ENCODE measurements at places on chromosomes 6 and 20.

- no peak for DNase-seq
Observed at GRCh38 chr20:33600414-33600813, 61.7 kb upstream of the C20orf144 start.

- no peak for DNase-seq
Observed at GRCh38 chr20:63696628-63697356, at the start of gene TNFRSF6B. Gene TNFRSF6B, plus strand, starts transcription at chr20:63696652. Its CDS starts 116 bp downstream, at chr20:63696768.

- DNase-seq: no peak
Observed at GRCh38 chr20:15339264-15339663, 1001.9 kb upstream of the FLRT3 start.

DNA sequence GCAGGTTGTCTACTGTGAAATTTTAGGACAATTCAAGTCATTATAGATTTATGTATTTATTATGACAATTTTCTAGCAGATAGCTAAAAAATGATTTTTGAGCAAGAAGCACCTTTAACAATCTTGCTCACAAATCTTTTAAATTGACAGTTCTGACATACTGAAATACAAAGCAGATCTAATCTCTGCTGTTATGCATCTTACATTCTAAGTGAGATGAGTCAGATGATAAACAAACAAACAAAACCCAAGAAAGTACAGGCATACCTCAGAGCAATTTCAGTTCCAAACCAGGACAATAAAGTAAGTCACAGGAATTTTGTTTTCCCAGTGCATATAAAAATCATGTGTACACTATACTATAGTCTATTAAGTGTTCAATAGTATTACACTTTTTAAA is 430.7 kb upstream of the PTCHD4 start:
- DNase-seq: no peak

GRCh38 chr6:157822245-157823000 is 623 bp upstream of the SNX9 start:
- no peak for DNase-seq

DNA sequence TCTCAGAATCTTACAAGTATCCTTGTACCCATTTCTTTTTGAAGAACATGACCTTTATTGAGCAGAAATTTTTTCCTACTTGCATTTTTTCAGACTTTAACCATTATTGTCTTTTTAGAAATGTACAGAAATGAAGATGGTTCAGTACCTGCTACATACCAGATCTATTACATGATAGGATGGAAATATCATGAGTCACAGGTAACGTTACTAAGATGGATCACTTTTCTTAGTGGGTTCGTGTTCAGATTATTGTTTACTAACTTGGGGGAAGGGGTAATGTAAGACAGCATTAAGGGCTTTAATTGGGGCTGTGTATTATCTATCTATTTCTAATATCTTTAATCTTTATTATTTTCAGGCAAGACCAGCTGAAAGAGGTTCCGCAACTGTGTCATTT is 31.9 kb downstream of the NDUFAF5 start:
- no peak for DNase-seq

GRCh38 chr6:21636876-21637275 is 43.3 kb downstream of the SOX4 start:
- DNase-seq: no peak

DNA sequence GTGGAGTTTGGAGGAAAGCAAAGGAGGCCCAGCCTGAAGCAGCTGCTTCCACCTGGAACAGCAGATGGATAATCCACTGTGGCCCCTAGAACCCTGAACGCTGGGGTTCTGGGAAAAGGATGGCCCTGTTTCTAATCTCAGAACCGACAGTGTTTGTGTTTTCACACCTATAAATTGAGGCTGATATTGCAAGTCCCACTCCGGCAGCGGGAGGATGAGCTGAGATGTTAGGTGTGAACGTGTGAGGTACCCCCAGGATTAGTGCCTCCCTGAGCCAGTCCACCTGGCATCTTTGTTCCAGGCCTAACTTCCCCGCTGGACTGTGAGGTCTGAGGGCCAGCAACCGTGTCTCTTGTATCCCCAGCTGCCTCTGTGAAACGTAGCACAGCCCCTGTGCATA is 7.8 kb upstream of the CDH4 start:
- DNase-seq: no peak

DNA sequence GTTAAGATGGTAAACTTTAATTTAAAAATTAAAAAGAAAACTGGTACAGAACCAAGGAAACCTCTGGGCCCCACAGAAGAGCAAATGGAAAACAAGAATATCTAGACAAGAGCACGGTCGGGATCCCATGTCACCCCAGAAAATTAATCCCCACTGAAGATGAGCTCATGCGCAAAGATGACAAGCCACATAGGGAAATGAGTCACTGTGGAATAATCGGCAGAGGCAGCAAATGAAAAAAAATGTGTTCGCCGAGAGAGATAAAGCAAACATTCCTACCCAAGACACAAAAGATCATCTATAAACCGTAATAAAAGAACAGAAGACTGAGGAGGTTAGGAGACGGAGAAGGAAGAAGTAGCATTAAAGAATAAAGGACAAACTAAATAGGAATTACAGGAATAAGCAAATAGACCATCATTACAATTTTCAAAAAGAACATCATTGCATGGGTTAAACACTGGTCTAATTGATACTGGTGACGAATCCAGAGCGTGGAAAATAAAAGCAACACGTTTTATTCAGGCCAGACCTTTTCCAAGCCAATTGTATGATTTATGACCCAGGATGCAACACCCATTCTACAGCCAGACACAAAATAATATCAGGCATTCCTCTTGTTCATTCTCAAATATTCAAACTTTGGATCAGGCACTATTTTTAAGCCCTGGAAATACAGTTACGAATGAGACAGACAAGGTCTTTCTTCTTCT is 138.0 kb upstream of the ARID1B start:
- DNase-seq: no peak

GRCh38 chr6:170291271-170292110 is 613 bp upstream of the DLL1 start:
- DNase-seq: no peak

DNA sequence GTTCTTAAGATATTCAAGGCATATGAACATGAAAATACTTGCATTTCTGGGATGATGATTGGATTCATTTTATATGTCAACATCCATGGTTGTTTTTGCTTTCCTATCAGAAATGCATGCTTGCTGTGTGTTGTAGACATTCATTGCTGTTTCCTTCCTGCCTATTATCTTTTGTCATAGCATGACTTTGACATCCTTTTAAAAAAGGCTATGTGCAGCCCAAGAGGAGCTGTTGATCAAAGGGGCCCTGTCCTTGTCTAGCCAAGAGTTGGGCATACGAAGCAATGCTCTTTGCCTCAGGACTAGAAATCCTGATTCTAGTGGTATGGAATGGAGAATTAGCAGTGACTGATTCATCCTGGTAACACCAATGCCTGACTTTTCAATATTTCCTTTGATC is 143.1 kb downstream of the RNF144B start:
- DNase-seq: no peak

GRCh38 chr20:1324598-1325172 is 4.3 kb downstream of the SDCBP2 start:
- DNase-seq: peak; percentile 67

DNA sequence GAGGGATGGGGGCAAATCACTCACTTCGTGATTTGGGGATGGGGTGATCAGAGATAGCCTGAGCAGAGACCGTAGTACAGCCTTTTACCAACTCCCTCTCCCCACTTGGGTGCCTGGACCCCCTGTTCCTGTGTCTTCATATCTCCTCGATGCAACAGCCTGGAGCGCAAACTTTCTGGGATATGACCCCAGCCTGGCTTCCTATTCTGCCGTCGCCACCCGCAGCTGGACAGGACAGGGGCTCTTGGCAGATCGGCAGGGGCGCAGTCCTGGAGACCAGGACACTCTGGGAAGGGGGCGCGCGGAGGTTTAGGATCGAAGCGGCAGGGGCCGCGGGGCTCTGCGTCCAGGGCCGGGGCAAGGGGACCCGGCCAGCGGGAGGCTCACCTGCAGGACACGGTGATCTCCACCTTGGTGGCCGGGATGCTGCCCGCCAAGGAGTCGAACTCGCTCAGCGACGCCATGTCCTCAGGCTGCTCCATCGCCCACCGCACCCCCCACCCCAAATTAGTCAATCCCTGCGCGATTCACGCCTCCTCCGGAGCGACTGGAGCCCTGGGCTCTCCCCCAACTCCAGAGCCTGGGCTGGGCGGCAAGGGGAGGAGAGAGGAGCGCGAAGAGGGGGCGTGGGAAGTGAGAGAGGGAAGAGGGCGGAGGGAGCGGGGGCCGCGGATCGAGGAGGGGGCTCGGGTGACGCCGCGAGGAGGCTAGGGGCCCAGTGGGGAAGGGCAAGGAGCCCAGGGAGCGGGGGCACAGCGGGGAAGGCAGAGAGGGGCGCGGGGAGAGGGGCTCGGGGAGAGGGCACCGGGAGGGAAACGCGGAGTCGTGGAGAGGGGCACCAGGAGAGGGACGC is at the start of gene CPNE5:
Gene CPNE5, minus strand, starts transcription at position 549 of the 853 bp plus-strand sequence. Its CDS starts 67 bp downstream, at position 482.
- no peak for DNase-seq

- DNase-seq: no peak
Observed at GRCh38 chr6:105645156-105645555, 242.3 kb upstream of the PREP start.

- no peak for DNase-seq
Observed at GRCh38 chr20:62238569-62239277, 402 bp downstream of the OSBPL2 start.

DNA sequence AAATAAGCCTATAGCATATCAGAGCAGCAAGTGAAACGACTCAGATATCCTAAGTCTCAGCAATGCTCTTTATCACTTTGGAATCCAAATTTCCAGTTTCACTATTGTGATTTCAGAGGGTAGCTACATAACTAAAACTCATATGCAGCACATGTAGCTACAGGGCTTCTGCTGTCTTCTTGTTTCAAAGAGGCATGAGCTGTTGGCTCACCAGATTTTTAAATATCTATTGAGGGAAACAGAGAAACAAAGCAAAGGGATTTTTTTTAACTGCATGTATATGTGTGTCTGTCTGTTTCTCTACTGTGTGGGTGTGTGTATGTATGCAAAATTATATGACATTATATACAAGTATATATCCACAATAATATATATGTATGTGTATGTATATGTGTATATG is 258.4 kb downstream of the HDGFL1 start:
- no peak for DNase-seq

DNA sequence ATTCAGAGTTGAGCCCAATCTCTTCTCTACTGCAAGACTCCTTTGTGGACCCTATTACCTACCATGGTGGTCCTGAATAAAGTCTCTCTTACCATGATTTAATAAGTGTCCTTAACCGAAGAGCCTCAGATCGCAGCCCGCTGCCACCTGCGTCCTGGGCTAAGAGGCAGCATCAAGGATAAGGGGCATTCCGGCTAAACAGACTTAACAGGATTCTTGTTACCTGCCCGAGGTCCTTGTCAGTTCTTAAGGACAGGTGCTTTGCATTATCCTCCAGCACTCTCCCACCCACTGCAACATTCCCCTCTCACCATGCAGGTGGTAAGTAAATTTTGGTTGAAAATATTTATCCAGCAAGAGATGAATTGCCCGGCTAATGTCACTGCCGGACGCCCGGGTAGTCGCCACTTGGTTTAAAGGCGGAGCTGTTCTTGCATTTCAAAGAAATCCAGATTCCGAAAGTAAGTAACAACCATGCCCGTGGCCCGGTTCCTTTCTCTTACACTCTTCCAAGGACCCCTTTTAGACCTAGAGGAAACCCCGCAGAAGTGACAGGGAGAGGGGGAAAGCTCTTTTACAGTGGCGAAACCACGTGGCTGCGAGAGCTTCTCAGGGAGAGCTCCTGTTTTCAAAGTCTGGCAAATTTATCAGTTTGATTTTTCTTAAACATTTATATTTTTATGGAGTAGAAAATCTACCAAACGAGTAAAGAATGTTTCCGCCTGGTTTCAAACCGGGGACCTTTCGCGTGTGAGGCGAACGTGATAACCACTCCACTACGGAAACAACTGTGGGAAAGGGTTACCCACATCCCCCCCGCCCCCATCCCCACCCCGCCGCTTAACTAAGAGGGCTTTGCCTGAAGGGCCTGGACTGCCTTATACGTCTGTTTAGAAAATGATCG is 41.9 kb upstream of the PRSS16 start:
- no peak for DNase-seq

Measured in astrocyte of the spinal cord (primary cell).